ENCODE measurements at places on chromosomes 4 and X.

- DNase-seq, result no peak
These were observed 183.7 kb downstream of the SPATA18 start for GRCh38 chr4:52234561-52235440.

DNA sequence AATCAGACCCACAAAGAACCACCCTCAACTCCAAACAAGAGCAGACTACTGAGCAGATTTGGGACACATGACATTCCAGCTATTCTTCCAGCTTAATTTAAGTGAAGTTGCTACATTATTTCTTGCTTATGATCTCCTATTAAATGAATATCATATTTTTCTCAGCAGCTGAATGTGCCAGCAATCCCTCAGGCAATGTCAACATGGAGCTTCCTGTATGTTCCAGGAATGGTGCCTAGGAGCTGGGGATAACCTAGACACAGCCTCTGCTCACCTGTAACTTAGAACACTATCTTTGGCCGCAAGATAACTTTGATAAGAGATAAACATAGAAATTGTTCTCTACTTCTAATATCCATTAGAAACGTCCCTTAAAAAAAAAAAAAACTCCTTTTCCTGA, 274.4 kb upstream of the RASGEF1B start:
- no peak for DNase-seq

GRCh38 chrX:132209527-132209926, 9.7 kb downstream of the RAP2C start:
- no peak for DNase-seq

GRCh38 chrX:117532339-117532738, 584.3 kb downstream of the KLHL13 start:
- no peak for DNase-seq

DNA sequence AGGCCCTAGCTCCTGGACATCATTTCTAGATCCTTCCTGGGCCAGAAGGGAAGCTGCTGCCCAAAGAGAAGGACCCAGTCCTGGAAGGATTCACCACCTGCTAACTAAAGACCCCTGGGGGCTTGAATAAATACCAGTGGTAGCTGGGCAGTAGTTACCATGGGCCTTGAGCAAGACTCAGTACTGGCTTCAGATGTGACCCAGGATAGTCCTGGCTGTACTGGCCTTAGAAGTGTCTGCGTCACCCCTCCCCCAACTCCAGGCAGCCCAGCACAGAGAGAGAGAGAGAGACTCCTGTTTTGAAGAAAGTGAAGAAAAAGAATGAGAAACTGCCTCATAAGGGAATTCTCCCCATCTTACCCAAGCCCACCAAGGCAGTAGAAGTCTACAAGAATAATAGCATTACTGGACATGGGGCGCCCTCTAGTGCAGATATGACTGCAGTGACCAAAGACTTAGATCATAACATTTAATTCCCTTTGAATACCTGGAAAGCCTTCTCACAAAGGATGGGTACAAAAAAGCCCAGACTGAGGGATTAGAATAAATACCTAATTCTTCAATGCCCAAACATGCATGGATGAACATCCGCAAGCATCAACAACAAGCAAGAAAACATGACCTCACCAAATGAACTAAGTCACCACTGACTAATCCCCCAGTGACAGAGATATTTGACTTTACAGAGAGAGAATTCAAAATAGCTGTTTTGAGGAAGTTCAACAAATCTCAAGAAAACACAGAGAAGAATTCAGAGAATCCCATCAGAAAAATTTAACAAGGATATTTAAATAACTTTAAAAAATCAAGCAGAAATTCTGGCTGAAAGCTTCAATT, 171.8 kb downstream of the HNRNPD start:
- DNase-seq, result no peak

DNA sequence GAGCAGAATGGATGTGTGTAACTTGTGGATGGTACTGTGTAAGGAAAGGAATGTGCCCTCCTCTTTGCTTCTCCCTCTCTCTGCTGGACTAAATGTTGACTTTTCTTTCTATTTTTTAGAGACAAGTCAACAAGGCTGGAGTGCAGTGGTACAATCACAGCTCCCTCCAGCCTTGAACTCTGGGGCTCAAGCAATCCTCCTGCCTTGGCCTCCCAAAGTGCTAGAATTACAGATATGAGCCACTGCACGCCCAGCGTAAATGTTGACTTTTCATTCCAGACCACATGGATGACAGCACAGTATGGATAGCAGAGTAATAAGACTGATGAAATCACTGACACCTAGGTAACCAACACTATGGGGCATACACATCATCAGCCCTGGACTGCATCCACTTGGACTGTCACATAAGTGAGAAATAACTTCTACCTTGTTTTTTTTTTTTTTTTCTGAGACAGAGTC, 5.1 kb upstream of the RPS3A start:
- DNase-seq, result no peak

DNA sequence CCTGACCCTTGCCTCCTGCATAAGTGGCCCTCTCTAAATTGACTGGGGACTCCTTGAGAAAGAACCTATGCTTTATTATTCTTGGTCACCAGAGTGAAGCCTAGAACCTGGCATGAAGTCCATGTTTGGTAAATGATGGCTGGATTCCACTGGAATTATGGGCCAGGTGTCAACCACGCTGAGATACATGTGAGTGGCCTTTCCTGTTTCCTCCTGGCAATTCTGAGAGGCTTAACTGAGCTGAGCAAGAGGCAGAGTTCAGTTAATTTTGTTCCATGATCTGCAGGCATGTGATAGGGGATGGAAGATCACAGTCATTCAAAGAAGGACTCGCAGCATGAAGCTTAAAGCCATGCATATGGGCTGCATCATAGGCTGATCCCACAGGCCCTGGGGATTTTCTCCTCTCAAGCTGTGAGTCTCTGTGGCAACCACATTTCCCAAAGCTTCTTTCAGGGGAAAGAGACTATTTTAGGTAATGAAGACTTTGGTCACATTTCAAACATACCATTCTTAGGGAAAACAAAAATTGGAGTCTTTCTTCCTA, 69.4 kb upstream of the CLNK start:
- no peak for DNase-seq

DNA sequence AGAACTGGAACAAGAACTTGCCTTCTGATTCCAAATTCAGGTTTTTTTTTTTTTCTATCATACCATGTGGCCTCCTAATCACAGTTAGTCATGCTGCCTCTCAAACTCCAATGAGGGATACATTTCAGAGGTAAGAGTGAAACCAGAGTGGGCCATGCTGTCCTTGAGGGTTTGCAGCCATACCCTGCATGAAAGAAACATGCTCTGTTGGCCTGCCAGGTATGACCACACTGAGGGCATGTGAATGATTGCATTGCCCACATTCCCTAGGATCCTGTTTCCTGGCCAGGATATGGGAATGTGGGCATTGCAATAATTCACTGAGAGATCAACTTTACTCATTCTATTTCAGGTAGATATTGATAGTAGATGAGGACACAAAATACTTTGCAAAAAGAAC, 56.4 kb upstream of the DDIT4L start:
- DNase-seq, result no peak

- no peak for DNase-seq
These were observed 29.8 kb downstream of the ACOX3 start for GRCh38 chr4:8410641-8411271.

All from lower leg skin (tissue), 4 donors.